NCI-H2081 (cell line): ENCODE measurements at places on chromosomes 6 and 20.

- no peak for DNase-seq
Measured at GRCh38 chr6:119170103-119170446, 91.6 kb upstream of the FAM184A start.

DNA sequence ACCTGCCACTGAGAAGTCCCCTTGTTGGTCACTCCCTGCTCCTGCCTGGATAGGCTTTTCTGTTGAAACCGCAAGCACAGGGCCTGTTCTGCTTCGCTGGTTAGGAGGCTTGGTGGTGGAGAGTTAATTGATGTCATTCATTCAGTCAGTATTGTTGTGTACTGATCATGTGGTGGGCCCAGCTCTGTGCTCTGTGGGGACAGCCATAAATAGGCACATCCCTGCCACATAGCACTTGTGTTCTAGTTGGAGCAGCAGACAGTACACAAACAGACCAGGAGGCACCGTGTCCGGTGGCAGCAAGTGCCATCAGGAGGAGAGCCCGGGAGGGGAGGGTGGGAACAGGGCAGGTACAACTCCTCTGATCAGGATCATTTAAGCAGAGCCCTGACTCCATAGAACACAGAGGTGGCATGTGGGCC is 155.2 kb upstream of the INSM1 start:
- peak; percentile 91 for DNase-seq

DNA sequence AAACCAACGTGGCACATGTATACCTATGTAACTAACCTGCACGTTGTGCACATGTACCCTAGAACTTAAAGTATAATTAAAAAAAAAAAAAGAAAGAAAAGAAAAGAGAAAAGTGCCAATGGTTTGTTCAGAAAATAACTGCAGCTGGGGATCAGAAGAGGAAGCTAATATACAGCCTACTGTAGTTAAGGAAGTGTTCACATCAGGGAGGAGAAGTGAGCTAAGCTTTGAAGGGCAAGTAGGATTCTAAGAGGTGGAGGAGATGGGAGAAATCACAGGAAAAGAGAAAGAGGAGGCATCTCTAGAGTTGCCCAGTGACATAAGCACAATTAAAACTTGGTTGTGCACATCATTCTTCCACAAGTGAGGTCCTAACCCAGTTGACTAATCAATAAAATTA is 214.4 kb upstream of the DTNBP1 start:
- DNase-seq, result no peak

DNA sequence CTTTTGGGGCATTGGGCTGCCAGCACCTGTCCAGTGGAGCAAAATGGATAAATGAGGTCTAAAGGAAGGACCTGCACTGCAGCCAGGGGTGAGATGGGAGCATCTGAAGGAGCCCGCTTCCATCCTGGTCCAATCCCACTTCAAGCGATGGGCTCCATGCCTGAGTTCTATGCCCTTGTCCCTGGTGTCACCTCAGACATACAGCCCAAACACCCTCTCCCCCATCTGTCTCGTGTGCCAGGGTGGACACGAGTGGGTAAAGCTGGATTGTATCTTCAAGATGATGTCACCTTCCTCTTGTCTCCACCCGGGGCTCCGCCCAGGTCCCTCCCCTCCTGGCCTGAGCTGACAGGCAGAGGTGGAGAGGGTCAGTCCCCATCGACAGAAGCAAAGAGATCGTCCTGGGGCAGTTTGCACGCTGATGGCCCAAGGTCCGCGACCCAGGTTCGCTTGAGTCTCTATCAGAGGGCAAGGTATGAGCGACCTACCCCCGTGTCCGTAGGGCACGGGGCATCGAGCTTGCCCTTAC is 544 bp downstream of the SMIM29 start:
- peak; percentile 21 for DNase-seq

- peak; percentile 42 for DNase-seq
Measured at GRCh38 chr6:128112494-128112893, 211.6 kb upstream of the THEMIS start.
